ENCODE measurements at places on chromosomes 13 and 19.

DNA sequence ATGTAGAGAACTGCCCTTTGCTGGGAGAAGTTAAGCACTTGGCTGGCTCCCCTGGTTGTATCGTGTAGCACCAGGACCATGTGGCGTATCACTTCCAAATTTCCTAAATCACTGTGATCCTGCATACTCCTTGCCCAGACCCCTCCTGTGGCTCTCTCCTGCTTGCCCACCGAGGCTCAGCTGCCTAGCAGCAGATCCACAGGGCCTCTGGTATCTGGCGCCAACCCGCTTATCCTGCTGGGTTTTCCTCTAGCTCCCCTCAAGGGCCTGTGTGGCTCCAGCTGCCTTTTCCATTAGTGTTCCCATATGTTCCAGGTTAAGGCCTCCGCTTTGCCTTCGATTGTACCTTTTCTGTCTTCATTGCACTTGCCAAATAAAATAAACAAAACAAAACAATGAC is 16.5 kb downstream of the LRCH1 start:
- no peak for DNase-seq

DNA sequence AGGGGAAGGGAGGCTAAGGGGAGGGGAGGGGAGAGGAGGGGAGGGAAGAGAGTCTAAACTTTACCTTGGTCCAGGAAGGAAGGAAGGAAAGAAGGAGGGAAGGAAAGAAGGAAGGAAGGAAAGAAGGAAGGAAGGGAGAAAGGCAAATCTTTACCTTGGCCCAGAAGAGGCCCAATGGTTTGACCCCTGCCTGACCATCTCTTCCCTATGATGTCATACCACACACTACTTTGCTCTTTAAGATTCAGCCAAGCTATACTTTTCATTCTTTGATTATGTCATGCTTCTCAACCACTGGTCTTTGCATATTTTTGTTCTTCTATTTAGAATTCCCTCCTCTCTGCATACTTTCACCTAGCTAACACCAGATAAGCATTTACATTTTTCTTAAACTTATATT is 1077.5 kb downstream of the PCDH9 start:
- DNase-seq, result no peak

DNA sequence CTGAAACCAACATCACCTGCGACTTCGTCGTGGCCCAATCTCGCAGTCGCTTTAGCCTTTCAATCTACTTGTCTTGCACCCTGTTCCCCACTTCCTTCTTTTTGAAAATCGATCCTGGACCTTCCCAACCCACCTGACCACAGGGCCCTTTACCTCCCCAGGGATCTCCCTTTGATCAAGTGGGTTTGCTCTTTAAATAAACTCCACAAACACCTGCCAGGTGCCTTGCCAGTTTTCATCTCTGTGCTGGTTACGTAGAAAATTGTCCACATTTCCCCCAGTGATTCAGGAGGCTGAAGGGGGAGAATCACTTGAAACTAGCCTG is 14.5 kb upstream of the RAB20 start:
- DNase-seq, result no peak

DNA sequence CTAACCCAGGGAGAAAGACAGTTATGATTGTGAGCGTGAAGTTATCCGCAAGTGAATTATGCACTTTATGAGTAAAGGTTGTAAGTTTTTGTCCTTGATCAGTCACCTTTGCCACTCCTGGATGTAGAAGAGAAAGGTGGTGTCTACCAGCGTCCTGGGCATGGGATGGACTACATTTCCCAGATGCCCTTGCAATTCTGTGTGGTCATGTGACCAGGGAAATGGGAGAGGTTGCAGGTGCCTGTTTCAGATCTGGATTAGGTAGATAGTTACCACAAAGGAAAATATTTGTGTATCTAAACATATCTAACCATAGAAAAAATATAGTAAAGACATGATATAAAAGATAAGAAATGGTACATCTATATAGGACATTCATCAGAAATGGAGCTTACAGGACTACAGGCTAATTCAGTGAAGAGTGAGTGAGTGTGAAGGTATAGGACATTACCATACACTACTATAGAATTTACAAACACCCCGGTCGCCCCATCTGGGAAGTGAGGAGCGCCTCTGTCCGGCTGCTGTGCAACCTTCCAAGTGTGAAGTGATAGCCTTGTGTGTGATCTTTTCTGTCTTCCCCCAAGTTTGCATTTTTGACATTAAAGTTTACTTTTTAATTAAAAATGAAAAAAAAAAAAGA is 51.6 kb upstream of the CACNA1A start:
- DNase-seq, result no peak

DNA sequence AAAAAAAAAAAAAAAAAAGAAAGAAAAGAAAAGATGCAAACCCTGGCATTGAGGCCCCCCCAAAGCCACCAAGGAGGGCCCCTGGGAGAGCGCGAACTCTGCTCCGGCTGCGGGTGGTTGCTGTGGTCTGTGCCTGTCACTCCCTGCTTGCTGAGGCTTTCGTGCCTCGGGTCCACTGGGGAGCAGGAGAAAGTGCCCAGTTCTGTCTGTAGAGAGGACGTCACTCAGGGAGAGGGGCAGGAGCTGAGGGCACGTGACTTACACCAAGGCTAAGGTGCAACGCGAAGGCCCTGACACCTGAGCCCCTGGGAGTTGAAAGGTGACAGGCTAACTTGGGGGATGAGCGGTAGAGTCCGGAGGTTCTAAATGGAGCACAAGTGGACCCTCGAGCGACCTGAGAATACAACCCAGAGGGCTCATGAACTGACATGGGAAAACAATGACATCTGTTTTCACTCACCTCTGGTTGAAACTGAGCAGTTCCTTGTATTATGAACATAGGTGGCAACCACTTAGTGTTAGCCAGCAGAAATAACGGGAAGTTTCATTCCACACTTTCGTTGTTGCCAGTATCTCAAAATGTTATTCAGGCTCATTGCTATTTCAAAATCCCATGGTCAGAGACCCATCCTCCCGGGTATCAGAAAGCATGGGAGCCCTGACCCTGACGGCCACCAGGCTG is 69.2 kb upstream of the TM9SF2 start:
- DNase-seq, result no peak

- DNase-seq, result no peak
Measured at GRCh38 chr13:25981060-25981459, 70.8 kb downstream of the SHISA2 start.

- DNase-seq, result no peak
Measured at GRCh38 chr13:28136916-28137315, 1.4 kb upstream of the PAN3 start.

DNA sequence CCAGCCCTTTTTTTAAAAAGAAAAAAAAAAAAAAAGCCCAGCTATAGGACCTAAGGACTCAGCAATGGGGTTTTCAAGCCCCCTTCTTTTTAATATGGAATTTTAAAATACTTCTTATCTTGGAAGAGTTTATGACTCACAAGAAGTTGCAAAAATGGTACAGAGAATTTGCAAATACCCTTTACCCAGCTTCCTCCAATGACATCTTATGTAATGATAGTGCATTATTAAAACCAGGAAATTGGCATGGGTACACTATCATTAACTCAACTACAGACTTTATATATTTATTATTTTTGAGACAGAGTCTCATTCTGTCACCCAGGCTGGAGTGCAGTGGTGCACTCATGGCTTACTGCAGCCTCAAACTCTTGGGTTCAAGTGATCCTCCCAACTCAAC is 16.1 kb downstream of the TMEM38A start:
- no peak for DNase-seq

DNA sequence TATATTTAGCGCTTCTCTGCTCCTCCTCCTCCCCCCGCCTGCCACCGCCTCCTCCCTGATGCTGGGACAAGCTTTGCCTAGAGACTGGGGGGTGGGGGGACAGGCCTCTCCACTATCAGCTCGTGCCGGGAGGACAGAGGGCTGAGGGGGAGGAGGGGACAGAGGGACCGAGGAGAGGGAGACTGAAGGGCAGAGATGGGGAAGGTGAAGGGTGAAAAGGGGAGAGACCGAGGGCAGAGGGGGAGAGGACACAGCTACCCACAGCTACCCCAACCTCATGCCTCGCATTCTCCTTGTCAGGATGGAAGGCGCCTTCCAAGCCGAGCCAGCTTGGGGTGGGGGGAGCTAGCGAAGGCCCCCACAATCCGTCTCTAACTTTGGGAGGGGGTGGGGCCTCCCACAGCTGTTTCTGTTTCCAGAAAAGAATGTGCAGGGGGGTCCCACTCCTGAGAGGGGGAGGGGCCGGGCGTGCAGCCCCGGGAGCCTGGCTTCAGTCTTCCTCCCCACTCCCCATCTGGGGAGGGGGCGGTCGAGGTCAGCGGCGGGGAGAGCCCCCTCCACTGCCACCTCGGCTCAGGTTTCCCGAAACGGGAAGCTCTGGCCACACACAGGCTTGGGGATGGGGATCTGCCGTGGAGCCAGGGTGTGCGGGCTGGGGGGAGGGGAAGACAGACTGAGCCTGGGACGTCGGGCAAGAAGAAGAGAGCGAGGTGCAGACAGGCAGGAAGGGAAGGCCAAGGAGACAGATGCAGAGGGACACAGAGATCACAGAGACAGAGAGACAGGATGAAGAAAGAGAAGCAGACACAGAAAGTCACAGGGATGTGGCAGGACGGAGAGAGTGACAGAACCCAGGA is 1.6 kb downstream of the DACT3 start:
- no peak for DNase-seq

GRCh38 chr19:1220976-1221903 is 15.7 kb downstream of the STK11 start:
- no peak for DNase-seq

DNA sequence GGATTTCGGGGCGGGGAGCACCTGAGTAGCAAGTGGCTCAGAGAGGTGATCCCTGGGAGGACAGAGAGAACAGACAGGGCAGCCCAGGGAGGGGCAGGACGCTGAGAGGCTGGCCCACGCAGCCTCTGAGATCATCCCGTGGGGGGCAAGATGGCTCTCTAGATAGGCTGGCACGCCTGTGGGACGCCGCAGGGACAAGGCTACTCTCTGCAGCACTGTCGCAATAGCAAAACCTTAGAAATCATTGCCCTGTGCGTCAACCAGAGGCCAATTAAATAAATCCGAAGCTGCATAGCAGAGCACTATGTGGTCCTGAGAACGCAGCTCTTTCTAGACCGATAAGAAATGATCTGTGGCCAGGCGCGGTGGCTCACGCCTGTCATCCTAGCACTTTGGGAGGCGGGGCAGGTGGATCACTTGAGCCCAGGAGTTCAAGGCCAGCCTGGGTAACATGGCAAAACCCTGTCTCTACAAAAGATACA is 5.1 kb downstream of the PEX11G start:
- no peak for DNase-seq

- no peak for DNase-seq
Measured at GRCh38 chr19:40719414-40719894, 2.5 kb downstream of the ITPKC start.

DNA sequence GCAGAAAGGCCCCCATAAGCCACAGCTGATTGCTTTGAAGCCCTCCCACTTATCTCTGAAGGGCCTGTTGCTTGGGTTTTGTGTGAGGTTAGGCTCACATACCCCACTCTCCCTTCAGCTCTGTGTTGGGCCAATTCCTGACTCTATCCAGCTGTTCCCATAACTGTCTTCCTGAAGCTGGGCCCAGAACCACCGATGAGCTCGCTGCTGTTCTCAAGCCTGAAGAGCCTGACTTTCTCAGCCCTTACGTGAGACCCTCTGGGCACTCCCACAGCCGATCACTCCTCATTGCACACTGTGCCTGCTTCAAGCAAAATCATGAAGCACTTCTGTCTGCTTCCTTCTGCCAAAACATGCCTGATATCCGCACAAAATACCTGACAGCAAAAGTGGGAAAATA is 124.1 kb downstream of the CRYL1 start:
- DNase-seq, result no peak

GRCh38 chr13:70505809-70506208 is 397.6 kb upstream of the KLHL1 start:
- DNase-seq, result no peak

GRCh38 chr13:94344126-94344818 is 135.2 kb downstream of the DCT start:
- DNase-seq, result no peak

DNA sequence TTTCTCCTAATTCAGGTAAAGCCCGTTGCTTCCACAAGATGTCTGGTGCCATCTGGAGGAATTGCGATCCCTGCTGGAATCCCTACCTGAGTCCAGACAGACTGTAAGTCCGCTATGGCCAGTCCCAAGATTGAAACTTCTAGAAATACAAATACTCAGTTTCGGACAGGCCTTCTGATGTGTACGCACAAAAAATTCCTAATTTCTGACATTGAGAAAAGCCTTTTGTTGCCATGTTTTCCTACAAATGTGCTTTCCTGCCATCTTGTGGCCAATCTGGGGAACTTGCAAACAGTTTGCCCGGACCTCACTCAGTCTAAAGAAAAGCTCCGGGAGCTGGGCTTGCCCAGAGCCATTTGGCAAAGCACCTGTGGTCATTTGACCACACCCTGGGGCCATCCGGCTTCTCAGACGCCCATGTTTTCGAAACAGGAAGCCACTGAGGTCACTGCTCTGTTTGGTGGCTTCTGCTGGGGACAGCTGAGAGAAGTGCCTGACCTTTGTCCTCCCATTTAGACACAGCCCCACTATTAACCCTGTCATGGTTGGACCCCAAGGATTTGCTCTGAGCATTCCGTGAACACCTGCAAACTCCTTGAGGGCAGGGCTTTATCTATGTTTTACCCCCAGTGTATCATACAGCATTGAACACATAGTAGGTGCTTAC is 79.4 kb downstream of the SLC15A1 start:
- DNase-seq, result no peak

DNA sequence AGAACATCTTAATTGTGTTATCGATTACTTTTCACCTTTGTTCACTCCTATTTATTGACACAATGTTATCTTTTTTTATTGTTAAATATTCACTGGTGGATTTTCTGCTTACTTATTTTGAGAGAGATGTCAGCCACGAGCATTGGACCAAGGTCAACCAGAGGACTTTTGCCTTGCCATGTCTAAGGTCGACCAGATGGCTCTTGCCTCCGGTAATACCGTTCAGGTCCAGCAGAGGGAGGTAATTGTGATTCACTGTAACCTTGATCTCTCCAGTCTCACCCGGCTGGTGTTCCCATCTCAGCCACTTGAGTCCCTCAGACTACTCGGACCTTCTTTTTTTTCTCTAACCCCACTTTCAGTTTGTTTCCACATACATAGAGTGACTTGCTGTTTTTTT is 1438.1 kb downstream of the UQCRFS1 start:
- DNase-seq, result no peak

DNA sequence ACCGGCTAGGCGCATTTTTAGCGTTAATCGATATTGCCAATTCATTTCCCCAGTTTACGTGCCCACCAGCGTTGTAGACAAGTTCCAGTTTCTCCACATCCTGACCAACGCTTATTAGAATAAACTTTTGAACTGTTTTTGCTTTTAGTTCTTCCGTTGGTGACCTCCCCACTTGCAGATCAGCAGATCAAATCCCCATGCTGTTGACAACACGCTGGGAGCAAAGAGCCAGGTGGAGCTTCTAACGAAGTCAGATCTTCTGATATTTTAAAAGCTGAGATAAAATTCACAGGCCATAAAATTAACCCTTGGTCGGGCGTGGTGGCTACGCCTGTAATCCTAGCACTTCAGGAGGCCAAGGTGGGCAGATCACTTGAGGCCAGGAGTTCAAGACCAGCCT is 21.2 kb downstream of the RCN3 start:
- no peak for DNase-seq

- DNase-seq, result no peak
Measured at GRCh38 chr19:39297931-39298634, 1.9 kb downstream of the IFNL1 start.

Measured in RWPE2 (cell line).